ENCODE measurements at places on chromosomes 13 and 19. TPM values are rescaled to one million over a fixed set of nuclear protein-coding genes. Genes with fewer than 3 reads are reported as not detected.

Gene VSTM1
- not detected for polyA plus RNA-seq

- DNase-seq, result no peak
Measured at GRCh38 chr13:112231451-112232083, 144.6 kb upstream of the SPACA7 start.

DNA sequence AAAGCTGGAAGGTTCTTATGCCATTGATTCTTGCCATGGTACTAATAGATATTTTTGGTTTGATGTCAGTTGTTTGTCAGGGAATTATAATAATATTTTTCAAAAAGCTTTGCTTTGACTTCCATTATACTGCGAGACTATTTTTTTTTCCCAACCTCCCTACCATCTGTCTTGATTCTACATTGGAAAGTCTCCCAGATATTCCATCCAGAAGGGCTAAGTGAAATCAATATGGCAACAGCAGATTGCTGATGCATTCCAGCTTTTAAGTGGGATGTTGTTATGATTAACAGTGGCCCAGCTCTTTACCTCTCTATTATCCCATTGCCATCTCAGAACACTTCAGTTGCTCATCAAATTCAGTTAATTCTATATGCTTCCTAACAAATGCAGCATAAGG, 247.4 kb downstream of the OXGR1 start:
- no peak for DNase-seq

Gene NCLN
- polyA plus RNA-seq, result 95.4 TPM

- DNase-seq, result peak; percentile 23
Measured at GRCh38 chr13:24683838-24684599, 3.8 kb downstream of the ATP12A start.

- no peak for DNase-seq
Measured at GRCh38 chr13:34749046-34749445, 193.0 kb upstream of the NBEA start.

DNA sequence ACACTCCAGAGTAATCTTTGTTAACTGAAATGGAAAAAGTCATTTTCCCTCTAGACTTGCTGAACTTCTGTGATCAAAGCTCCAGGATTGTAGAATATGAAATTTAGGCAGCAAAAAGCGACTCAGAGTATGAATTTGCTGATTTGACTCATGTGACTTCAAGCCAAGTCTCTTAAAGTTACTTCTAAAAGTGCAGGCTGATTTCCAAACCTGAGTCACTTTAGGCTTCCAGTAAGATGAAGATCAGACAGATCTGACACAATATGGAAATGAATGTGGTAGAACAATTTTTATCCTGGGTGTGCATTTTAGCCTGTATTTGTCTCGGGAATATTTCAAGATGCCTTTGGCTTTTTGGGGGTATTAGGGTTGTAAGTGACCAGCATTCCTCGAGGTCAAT, 151.0 kb upstream of the TMTC4 start:
- peak; percentile 24 for DNase-seq

DNA sequence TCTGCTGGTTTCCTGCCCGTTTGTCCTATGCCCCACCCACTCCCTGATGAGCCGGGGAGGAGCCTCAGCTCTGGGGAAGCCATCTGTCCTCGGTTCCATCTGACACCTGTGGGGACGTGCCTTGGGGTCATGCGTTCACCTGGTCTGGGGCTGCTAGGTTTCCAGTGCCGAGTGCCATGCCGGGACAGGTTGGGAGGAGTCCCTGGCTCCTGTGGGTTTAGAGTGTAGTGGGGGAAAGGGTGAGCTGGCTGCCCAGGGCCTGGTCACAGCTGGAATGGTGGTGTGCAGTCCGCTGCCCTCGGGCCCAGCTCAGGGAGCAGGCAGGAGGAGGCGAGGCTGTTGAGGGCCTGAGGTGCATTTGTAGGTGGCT, 2.5 kb downstream of the KDM4B start:
- no peak for DNase-seq

DNA sequence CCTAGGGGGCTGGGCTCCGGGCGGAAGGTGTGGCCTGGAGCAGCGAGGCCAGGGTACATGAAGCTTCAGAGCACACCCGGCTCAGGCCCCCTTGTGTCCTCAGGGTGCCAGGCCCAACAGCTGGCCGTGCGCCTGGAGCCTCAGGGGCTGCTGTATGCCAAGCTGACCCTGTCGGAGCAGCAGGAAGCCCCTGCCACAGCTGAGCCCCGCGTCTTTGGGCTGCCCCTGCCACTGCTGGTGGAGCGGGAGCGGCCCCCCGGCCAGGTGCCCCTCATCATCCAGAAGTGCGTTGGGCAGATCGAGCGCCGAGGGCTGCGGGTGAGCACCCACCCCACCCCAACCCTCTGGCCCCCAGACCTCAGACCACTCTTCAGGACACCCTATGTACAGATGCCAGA, 3.2 kb downstream of the SYDE1 start:
- DNase-seq, result no peak

DNA sequence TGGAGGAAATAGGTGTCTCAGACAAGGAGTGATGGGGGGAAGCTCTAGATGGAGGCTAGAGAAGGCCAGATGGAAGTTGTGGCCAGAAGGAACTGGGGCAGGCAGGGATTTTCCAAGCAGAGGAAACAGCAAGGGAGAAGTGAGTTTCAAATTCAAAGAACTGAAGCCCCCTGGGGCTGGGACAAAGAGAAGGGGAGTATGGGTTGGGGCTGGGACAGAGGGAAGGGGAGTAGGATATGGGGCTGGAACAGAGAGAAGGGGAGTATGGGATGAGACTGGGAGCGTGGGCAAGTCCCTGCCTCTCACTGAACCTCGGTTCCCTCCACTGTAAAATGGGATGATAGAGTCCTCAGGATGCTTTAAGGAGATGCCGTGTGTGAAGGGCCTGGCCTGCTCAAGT, 1.9 kb upstream of the GTF2F1 start:
- DNase-seq, result no peak

Gene IGFL1
- not detected for polyA plus RNA-seq

All from IMR-90 (cell line).